Right ventricle myocardium superior (tissue), 1 donor: ENCODE measurements at places on chromosomes 11 and 22. TPM values are rescaled to one million over a fixed set of nuclear protein-coding genes. Genes with fewer than 3 reads are reported as not detected.

GRCh38 chr22:25114369-25115362, 85.0 kb upstream of the CRYBB3 start:
- no peak for DNase-seq

- DNase-seq, result peak; percentile 69
Observed at GRCh38 chr11:8593935-8594909, at the start of gene STK33. TSS of gene STK33 (minus strand) at chr11:8594228. CDS start at chr11:8474905, 119,323 bp downstream.

GRCh38 chr11:93370260-93370659, 39.7 kb downstream of the DEUP1 start:
- DNase-seq, result no peak

DNA sequence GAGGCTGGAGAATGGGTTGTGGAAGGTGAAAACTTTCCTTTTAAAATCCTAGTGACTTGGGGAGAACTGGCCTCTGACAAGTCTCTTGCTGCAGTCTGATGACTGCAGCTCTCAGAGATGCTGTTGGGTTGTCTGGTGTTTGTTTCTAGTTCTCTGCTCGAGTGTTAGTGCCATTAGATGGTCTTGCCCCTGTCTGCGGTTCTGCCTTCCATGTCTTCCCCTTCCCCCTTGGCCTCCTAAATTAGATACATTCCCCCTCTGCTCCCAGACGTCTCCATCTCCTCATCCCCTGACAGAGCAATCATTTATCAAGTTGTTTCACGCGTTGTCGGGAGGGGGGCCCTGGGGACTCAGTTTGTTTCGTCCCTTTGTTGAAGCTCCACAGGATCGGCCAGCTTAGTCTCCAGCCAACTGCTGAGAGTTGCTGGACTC, 67.7 kb downstream of the CECR2 start:
- DNase-seq, result no peak

DNA sequence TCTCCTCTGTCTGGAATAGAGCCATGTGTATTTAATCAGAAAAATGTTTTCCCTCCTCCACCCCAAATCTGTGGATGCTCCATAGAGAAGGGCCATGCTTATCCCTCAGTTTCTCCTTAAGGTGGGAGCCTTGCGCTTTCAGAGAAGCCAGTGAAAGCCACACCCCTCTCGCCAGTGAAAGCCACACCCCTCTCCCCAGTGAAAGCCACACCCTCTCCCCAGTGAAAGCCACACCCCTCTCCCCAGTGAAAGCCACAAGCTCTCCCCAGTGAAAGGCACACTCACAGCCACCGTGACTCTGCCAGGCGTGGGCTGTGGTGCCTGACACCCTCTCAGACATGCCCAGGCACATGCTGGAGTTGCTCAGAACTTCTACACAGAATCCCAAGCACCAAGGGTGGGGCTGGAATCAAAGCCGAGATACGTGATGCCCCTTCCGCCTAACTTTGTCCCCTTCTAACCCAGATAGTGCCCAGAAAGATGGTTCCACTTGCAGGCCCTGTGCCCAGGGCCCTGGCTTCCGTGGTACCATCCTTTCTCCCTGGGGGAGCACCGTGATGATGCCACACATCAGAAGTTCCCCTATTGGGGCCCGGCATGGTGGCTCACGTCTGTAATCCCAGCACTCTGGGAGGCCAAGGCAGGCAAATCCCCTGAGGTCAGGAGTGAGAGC, 16.5 kb upstream of the PRR5 start:
- peak; percentile 57 for DNase-seq

- no peak for DNase-seq
Observed at GRCh38 chr11:92357344-92357743, 132.7 kb downstream of the FAT3 start.

DNA sequence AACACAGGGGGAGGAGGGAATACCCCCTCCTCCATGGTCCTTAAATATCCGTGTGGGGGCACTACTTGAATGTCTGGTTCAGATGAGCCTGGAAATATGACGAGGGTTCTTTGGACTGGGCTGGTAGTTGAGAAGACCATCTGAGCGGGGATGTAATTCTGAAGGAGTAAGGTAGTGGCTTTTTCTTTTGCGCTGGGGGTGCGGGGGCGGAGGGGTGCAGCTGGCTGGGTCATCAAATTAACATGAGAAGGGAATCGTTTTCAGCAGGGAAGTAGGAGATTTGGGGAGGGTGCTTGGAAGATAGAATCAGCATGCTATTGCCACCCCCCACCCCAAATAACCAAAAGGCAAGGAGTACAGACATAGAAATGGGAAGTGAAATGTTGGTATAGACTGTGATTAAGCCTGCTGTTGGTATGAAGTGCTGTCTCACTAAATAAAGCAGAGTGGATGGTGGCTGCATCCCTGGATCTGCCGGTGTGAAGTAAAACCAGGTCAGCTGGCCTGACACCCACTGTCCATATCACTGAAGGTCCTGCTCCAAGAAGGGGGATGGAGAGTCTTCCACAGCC, 121.9 kb upstream of the HSD17B12 start:
- DNase-seq, result no peak

- no peak for DNase-seq
Observed at GRCh38 chr22:19036229-19036522, 86.0 kb downstream of the DGCR2 start.

DNA sequence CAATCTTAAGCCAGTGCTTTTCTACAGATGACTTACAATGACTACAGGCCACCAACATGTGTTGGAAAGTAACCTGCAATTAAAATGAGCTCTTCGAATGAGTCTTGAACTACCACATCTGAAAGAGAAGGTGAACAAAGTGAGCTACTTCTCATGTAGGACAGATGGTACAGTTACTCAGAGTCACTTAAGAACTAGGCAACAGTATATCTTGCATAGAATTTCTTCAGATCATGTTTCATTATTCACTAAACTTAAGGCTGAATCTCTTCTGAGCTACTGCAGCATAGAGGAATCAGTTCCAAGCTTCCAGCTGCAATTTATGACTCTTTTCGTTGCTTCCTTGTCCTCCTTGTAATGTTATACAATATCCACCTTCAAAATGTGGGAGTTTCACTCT, 270.9 kb downstream of the TTC28 start:
- no peak for DNase-seq

- no peak for DNase-seq
Observed at GRCh38 chr22:39317775-39318506, 1.5 kb downstream of the RPL3 start.

- no peak for DNase-seq
Observed at GRCh38 chr22:17665248-17665647, 26.7 kb downstream of the BCL2L13 start.

DNA sequence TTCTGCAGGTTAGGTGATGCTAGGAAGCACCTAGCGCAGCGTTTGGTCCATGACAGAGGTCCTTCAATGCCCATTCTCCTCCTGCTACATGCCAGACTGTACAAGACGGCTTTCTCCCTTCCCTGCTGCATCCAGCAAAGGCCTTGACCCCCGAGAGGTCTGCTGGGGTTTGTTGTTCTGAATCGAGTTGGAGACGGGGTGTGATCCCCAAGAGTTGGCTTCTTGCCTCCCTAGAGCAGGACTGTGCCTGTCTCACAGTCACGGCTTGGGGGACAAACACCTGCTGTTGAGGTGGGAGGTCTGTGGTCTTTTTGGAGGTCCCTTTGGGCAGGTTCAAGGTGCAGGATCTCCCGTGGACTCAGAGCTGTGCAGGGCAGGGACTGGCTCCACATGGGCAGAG, 352.3 kb upstream of the B3GAT1 start:
- no peak for DNase-seq

DNA sequence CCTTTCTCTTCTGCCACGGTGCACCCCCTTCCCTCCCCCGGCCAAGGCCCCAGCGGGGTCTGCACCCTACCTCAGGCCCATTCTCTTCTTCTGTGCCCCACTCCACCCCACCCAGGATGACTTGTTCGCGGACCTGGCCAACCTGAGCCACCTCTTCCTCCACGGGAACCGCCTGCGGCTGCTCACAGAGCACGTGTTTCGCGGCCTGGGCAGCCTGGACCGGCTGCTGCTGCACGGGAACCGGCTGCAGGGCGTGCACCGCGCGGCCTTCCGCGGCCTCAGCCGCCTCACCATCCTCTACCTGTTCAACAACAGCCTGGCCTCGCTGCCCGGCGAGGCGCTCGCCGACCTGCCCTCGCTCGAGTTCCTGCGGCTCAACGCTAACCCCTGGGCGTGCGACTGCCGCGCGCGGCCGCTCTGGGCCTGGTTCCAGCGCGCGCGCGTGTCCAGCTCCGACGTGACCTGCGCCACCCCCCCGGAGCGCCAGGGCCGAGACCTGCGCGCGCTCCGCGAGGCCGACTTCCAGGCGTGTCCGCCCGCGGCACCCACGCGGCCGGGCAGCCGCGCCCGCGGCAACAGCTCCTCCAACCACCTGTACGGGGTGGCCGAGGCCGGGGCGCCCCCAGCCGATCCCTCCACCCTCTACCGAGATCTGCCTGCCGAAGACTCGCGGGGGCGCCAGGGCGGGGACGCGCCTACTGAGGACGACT, 15.9 kb downstream of the RTN4RL2 start:
- DNase-seq, result peak; percentile 71

GRCh38 chr11:15674756-15675155, 560.0 kb downstream of the INSC start:
- DNase-seq, result no peak

DNA sequence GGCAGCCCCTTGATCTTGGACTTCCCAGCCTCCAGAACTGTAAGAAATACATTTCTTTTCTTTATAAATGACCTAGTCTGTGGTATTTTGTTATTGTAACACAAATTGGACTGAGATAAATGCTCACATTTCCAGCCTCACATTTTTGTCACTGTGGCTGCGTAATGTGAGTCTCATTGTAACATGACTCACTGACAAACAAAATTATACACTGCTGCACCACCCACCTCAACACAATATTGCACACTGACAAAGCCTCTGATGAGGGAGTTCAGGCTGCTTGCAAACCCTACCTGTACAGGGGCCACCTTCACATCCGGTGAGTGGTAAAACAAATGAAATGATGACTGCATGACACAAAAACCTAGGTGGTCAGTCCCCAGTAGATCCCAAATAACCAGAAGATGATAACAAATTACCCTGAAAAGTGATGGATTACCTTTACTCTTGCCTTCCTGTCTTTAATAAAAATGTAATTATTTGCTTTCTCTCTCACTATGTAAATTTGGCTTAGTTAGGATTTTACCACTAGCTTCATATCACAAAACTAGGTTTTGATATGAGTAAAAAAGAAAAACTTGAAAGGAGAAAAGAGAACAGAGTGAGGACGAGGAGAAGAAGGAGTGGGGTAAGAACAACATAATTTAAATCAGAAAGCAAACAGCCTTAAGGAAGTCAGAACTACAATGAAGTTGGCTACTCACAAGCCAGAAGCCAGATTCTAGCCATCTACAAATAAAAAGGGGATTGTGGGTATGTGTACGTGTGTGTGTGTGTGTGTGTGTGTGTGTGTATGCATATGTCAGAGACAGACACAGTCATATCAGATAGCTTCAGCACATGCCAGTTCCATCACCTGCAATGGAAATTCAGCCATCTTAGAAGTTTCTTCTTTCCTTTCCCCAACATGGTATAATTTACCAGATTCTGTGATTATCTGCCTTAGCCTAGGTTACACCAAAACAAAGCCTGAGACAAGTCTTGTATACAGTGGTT, 53.4 kb upstream of the SESN3 start:
- no peak for DNase-seq

- no peak for DNase-seq
Observed at GRCh38 chr22:39643311-39644083, 72.9 kb downstream of the CACNA1I start.

DTX4 gene
- total RNA-seq, result 1.7 TPM

RAB39A gene
- total RNA-seq, result 0.51 TPM

OR5P2 gene
- not detected for total RNA-seq
